ENCODE measurements at places on chromosomes 12 and 14. TPM values are rescaled to one million over a fixed set of nuclear protein-coding genes. Genes with fewer than 3 reads are reported as not detected.

- peak; percentile 92 for DNase-seq
Observed at GRCh38 chr14:75310295-75311111, 31.9 kb downstream of the FOS start.

DNA sequence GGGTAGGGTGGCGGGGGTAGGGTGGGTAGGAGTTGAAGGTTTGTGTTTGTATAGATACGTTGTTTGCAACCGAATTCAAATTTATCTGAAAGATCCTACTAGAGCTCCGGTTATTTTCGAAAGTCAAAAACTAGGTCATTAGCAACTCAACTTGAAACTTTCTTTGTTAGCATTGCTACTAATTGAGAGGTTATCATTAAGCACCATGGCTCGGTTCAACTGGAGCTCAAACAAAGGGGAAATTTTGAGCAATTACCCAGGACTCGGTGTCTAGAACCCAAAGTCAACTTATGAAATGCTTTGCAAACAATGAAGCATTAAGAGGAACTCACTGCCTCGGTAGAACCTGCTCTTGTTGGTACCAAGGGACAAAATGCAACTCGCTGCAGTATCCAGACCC, 207.7 kb downstream of the BCAT1 start:
- DNase-seq, result no peak

DNA sequence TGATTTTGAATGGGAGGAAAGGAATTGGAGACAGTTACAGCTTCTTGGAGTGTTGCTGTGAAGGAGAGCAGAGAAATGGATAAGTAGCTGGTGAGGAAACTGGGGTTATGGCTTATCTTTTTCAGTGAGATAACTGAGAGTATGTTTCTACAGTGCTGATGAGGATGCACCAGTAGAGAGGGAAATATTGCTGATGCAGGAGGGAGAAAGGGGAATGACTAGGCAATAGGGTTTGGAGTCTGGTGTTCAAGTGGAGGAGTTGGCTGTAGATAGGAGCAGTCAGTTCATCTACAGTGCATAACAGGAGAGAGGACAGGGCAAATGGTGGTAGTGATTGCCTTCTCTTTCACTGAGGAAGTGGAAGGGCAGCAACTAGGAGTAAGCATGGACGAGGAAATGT, 33.0 kb downstream of the SPATS2 start:
- no peak for DNase-seq

DNA sequence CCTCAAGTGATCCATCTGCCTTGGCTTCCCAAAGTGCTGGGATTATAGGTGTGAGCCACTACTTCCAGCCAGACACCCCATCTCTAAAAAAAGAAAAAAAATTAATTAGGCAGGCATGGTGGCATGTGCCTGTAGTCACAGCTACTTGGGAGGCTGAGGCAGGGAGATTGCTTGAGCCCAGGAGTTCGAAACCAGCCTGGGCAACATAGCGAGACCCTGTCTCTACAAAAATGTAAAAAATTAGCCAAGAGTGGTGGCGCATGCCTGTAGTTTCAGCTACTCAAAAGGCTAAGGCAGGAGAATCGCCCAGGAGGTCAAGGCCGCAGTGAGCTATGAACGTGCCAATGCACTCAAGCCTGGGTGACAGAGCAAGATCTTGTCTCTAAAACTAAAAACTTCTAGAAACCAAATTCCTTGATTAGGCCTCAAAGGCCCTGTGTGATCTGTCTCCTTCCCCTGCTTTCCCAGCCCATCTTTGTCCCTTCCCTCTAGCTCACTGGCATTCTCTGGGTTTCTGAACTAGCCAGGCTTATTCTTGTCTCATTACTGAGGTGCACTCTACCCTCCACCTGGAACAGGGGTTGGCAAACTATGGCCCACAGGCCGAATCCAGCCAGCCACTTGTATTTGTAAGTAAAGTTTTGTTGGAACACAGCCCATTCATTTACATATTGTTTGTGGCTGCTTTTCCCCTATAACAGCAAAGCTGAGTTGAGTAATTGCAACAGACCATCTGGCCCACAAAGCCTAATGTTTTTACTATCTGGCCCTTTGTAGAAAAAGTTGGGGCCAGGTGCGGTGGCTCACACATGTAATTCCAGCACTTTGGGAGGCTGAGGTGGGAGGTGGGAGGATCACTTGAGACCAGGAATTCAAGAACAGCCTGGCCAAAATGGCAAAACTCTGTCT, 17.2 kb upstream of the TPCN1 start:
- no peak for DNase-seq

DNA sequence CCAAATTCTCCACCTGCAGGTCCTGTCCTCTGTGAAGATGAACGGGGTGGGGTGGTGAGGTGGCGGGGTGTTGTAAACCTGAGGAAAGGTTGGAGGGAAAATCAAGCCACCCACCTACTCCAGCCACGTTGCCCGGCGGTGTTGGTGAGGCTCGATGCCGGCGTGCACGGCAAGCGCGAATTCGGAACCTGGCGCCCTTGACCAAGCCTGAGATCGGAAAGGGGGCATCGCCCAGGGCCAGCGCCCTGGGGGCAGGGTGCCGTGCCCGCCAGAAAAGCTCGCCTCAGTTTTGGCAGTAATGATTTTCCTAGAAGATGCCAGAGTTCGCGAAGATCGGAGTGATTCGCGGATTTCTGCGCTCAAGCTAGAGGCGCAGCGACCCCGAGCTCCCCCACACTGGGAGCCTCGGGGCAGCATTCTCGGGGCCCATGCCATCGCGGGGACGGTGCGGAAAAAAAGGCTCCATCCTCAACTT, 817 bp downstream of the STXBP6 start:
- no peak for DNase-seq

GRCh38 chr14:85415015-85415712, 114.8 kb upstream of the FLRT2 start:
- no peak for DNase-seq

Gene ITGB7
- 1.3 TPM for total RNA-seq

DNA sequence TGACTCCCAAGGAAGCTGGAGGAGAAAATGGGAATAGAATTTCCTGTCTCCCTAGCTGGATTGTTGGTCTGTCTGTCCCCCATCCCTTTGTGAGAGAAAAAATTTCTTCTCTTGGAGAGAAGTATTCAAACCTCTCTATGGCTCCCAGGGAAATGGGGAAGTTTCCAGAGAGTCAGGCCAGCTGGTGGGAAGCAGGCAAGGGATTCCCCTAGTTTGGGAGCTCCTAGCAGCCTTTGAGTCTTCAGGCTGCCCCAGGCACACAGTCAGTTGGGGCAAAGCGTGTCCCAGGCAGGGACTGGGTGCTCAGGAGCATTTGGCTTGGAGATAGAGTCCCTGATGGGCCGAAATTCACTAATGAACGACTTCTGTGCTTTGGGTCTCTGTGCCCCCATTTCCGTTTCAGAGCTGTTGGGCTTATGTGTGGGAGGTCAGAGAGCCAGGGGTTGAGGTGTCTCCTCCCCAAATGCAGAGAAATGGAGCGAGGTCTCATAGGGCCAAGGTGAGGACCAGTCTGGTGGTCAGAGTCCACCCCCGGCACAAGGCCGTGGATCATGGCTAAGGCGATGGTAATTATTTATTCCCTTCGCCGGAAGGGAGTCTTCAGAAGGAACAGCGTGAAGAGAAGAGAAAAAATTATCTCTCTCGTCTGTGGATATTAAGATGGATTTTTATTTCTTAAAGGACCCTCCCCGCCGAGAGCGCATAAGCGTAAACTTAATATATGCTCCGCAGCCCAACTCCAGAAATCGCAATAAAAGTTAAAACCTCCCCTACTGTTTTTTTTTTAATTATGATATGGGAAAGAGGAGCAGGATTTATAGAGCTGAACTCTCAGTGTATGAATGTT, 6.6 kb upstream of the HOXC9 start:
- DNase-seq, result no peak

- DNase-seq, result no peak
Observed at GRCh38 chr12:130126023-130126432, 36.2 kb upstream of the FZD10 start.

Gene TOMM20L
- total RNA-seq, result 0.51 TPM

- DNase-seq, result peak; percentile 15
Observed at GRCh38 chr12:58776144-58776543, 144.2 kb downstream of the LRIG3 start.

Gene FZD10
- total RNA-seq, result 0.16 TPM

GRCh38 chr12:66640691-66641460, 38.0 kb downstream of the GRIP1 start:
- no peak for DNase-seq
